ENCODE measurements at places on chromosomes 4 and X.

GRCh38 chr4:99002279-99002678, 6.8 kb downstream of the METAP1 start:
- DNase-seq: no peak

- DNase-seq: no peak
Measured at GRCh38 chrX:1475481-1475880, 22.8 kb upstream of the ASMTL start.

DNA sequence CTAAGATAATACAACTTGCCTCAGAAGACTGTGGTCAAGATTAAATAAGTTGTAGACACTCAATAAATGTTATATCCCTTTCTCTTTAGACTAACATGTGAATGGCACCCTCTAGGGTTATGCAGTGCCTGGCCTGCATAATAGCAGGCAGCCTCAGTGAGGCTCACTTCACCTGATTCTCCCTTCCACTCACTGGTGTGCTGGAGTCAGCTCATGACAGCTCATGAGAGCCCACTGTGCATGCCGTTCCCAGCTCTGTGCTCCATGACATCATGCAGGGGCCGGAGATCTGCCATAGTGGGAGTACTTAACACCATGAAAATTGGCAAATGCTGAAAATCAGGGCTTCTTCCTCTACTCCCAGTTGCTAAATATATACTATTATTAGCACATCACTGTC, 64.5 kb downstream of the TEC start:
- DNase-seq: no peak

DNA sequence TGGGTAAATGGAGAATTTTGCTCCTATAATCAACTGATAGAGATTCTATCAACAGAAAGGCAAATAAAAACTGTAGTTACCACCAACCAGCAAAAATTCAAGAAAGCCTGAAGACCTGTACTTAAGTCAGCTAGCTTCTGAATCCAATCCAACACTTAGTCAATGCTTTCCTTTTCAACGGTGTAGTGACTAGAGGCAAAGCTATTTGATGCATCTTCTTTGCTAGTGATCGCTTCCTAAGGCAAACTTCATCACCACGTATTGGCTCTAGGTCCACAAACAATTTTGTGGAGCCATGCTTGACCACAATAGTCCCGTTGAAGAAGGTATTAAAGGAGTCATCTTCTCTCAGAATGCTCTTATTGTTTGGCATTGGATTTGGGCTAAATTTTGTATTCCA, 25.0 kb upstream of the UBA6 start:
- no peak for DNase-seq

DNA sequence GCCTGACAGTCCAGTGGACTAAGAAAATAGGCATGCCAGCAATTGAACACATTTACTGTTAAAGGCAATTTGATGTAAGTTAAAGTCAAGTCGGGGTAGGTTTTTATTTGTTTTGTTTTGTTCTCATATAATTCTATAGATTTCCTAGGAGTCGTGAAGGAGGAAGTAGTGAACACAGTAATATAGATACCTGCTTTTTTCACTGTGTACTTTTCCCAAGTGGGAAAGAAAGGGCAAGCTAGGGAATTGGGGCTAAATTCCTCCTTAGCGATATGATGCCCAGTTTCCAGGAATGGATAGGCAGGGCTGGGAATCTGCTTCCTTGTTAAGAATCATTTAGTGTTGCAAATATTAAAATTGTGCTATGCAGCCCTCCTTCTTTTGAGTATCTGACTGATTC, 271.0 kb downstream of the ARHGAP24 start:
- no peak for DNase-seq

GRCh38 chr4:834368-835147, 8.6 kb upstream of the CPLX1 start:
- DNase-seq: no peak

DNA sequence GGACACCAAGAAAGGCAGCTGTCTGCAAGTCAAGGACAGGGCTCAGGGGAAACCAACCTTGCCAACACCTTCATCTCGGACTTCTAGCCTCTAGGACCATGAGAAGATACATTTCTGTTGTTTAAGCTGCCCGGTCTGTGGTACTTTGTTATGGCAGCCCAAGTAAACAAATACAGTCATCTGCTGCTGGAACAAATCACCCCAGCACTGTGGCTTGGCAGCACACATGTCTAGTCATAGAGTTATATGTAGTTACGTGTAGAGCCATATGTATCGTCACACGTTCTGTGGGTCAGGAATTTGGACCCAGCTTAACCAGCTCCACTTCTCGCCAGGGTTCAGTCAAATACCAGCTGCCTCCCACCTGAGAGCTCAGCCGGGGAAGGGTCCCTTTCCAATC, 2.5 kb downstream of the HTT-AS start:
- no peak for DNase-seq

DNA sequence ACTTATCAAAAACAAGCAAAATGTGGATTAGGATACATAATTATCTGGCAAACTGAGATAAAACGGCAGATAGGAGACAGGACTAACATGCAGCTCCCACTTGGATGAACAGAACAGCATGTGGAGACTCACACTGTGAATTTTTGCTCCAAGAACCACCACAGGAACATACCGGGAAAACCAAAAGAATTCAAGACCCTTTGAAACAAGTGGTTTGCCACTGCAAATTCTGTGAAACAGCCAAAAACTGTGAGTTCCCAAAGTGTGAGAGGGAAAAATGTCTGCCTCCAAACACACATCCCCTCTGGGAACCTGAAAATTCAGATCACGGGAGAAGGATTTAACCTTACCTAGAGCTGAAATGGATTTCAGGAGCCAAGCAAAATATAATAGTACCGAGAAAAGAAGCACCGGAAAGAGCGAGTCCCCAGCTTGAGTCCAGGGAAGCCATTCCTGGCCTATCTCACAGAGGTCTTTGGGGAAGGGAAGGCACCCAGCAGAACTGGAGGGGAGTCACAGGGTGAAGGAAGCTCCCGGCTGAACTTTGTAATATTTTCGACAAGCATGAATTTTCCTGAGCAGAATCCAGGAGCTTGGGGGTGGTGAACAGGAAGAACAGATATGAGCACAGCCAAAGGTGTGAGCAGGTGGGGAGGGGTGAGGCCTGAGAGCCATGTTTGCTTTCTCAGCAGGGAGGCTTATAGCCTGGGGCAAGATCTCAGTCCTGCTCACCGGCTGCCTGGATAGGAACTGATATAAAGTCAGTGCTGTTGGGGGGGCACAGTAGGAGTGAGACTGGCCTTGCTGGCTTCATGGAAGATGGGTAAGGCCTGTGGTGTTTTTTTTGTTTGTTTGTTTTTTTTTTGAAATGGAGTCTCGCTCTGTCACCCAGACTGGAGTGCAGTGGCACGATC, 23.9 kb downstream of the MANBA start:
- no peak for DNase-seq

- no peak for DNase-seq
Measured at GRCh38 chr4:120443116-120443515, 376.5 kb upstream of the MAD2L1 start.

DNA sequence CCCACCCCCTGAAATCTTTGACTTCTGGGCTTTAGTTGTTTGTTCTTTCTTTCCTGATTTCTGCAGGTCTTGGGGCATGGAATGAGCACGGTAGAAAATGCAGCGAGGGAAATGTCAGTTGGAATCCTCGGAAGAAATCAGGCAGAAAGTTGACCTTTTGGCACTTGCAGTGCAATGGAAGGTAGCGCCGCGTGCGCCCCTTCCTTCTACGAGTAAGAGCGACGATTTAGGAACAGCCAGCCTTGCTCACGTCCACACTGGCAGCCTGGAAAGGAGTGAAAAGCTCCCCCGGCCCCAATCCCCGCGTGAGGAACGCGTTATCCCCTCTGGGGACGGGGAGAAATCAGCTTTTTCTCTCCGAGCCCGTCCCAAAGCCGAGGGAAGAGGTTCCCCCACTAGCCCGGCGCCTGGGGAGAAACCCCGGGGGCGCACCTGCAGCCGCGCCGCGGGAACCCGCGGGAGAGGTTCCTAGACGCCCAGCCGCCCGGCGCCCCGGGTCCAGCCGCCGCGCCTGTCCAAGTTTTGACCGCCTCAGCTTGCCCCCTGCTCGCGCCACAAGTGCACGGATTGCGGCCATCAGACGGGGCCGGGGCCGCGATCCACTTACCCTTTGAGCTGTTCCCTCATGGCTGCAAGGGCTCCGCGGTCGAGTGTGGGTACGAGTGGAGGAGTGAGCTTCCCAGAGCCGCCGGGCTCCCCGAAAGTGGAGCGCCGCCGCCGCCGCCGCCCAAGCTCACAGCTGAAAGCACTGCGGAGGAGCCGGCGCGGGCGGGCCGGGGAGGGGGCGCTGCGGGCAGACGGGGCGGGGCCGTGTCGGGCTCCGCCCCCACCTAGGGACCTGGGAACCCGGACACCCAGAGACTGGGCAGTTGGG, 194.6 kb upstream of the FTHL17 start:
- DNase-seq: no peak

DNA sequence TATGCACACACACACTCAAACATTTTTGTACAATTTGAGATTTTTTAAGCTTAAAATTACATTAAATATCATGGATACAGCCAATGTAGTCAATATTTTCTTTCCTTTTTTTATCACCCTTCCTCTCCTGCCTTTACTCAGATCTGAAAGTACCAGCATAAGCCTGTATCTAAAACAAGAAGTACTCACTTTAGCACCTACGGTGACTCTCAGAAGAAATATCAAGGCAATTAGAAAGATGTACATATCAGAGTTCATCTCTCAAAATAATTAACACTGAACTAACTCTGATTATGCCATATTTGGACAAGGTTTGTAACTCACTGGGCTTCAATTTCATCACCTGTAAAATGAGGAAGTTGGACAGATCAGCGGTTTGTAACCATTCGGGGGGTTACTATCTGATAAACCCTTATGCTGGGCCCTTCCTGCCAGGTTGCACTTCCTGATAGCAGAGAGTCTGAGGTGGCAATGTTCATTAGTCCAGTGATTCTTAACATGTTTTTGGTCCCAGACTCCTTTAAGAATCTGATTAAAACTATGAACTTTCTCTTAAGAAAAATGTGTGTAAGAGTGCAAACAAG, 5.7 kb upstream of the GPR174 start:
- DNase-seq: no peak

DNA sequence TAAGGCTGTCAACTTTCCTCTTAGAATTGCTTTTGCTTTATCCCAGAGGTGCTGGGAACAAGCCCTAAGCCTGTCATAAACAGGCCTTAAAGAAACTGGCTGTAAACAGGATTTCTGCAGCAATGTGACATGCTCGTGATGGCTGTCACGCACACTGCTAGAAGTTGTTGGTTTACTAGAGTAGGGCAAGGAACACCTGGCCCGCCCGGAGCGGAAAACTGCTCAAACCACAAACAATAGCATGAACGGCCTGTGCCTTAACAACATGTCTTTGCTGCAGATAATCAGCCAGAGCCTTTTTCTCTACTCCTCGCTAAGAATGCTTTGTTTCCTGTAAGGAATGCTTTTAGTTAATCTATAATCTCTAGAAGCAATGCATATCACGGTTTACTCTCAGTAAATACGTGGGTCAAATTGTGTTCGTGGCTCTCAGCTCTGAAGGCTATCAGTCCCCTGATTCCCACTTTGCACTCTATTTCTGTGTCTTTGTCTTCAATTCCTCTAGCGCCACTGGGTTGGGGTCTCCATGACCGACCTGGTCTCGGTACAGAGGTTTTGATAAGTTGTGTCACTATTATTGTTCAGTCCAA, 318.3 kb downstream of the GLUD2 start:
- no peak for DNase-seq

DNA sequence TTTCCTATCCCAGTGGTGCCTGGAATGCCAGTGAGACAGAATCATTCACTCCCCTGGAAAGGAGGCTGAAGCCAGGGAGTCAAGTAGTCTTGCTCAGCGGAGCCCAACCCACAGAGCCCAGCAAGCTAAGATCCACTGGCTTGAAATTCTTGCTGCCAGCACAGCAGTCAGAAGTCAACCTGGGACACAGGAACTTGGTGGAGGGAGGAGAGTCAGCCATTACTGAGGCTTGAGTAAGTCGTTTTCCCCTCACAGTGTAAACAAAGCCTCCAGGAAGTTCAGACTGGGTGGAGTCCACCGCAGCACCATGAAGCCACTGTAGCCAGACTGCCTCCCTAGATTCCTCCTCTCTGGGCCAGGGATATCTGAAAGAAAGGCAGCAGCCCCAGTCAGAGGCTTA, 283.2 kb upstream of the CPEB2 start:
- peak; percentile 61 for DNase-seq

DNA sequence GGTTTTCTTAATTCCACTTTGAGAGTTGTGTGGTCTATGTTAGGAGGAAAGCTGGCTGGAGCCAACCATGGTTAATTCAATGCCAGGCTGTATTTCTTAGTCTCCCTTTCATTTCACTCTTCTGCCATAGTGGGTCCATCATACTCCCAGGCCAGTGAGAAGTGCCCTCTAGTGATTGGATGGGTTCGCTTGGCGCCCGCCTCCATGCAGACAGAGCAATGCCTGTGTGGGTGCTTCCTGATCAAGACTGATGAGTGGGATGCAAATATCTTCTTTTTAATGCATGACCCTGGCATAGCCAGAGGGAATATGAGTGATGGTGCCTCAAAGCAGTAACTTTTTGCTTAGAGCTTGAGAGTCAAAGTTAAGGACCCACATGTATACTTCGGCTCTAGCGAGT, 6.4 kb downstream of the BMX start:
- no peak for DNase-seq

DNA sequence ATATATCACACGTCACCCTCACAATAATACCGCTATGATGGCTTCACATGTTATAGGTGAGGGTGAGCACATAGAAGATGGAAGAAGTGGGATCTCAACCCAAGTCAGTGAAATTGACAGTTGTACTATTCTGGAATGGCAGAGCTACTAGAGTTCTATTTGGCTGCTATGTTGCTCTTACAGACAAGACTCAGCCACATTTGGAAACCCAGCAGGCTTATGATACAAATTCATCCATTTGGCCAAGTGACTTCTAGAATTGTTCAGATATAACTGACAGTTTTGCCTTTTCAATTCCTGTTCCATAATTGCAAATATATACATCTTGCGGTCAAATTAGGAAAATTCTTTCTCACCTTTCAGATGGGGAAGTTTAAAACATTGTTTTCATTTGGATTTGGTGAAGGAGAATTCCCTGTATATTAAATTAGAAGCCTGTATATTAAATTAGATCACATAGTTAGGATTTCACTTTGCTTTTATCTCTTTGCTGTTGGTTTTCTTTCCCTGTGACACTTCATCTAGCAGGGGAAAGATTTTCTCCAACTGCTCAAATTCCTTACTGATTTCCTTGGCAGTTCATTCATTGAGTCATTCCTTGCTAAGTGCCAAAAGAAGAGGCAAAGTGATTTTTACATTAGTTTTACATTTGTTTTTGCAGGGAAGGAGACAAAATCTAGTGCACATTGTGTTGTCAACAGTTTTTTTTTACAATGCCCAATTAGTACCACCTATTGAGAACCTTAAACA, 120.6 kb upstream of the TBC1D9 start:
- no peak for DNase-seq

GRCh38 chr4:125917559-125917958, 602.8 kb downstream of the FAT4 start:
- DNase-seq: no peak

- DNase-seq: no peak
Measured at GRCh38 chr4:41061482-41062185, 152.7 kb downstream of the APBB2 start.

GRCh38 chr4:185713272-185713671, 98.7 kb downstream of the SORBS2 start:
- DNase-seq: no peak

DNA sequence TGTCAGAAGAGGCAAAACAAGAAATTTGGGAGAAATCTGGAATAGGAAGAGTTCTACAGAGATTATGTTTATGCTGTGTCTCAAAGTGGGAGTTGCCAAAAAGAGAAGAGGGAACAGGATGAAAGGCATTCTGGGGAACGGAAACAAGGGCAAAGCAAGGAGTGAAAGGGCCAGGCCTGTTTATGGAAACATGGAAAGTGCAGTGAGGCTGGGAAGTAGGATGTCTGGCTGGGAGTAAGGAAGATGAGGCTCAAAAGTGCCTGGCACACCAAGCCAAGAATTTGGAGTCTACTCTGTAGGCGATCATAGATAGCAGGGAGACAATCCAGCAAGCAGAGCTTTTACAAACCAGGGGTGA, 1.8 kb upstream of the CUL4B start:
- no peak for DNase-seq
